ENCODE measurements at places on chromosomes 5 and 9.

- DNase-seq: no peak
These were observed 103.1 kb downstream of the PAM start for GRCh38 chr5:102858221-102858620.

DNA sequence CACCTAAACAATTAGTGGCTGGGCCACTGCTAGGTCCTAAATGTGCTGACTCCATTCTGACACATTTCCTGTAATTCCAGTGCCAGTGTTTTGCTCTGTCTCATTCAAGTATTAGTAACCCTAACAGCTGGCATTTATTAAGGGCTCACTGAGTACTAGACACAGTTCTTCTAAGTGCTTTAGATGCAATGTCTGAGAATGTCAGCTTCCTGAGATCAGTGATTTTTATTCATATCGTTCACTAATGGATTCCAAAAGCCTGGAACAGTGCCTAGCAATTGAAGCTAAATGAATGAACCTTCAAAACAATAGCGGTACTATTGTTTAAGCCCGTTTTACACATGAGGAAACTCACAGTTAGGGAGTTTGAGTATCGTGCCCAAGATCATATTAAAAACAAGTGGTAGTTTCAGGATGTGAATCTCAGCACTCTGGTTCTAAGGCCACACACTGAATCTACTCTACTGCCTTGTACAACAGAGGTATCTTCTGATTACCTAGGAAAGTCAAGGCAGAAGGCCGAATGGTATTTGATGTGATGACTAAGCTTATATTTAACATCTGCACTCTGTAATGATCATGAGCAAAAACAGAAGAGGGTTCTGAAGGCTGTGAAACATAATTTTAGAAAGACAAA, 304.0 kb downstream of the PJA2 start:
- DNase-seq: peak; percentile 9

GRCh38 chr5:167389537-167389936, 901.9 kb upstream of the WWC1 start:
- DNase-seq: no peak

- no peak for DNase-seq
These were observed 6.3 kb downstream of the TYRP1 start for GRCh38 chr9:12699529-12699928.

DNA sequence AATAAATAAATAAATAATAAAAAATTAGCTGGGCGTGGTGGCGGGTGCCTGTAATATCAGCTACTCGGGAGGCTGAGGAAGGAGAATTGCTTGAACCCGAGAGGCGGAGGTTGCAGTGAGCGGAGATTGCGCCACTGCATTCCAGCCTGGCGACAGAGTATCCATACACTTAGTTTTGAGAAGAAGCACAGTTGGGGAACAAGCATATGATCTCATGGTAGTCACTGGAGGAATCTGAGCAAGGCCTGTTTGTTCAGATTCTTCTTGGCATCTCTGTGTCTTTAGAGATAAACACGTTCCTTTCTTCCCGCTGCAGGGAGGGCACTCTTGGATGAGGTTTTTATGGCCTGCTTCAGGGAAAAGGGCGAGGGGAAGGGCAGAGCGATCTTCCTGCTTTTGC, 15.6 kb upstream of the DENND1A start:
- DNase-seq: no peak

DNA sequence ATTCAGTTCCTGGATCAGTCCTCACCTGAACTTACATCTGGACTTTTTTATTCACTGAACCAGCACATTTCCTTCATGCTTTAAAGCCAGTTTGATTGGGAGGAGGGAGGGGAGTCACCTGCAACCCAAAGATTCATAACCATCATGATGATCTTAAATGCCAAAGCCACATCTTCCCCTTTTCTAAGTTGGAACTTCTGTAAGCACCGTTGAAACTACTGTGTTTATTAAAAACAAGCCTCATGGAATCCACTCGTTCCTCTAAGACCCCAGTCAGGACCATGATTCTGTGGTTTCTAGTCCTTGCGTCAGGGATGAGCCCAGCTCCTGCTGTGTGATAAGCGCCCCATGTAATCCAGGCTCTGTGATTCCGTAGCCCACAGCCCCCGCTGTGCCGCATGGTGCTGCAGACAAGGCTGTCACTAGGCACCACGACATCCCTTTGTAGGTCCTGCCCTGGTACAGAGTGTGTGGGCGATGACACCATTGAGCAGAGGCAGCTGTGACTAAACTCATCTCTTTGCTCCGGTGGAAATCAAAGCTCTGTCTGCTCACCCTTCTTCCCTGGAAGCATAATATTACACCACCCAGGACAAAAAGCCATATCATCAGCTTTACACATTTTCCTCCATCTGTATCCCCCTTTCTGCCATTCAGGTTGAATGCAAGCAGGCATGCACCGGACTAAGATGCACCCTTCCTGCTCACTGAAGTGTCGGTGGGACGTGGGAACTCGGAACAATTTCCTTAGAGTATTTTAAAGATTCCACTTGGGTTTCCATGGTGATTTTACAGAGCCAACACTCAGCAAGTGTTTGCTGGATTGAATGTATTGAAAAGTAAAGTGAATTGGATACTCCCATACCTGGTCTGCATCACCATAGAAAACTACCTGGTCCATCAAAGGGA, 132.0 kb upstream of the FSTL4 start:
- no peak for DNase-seq

DNA sequence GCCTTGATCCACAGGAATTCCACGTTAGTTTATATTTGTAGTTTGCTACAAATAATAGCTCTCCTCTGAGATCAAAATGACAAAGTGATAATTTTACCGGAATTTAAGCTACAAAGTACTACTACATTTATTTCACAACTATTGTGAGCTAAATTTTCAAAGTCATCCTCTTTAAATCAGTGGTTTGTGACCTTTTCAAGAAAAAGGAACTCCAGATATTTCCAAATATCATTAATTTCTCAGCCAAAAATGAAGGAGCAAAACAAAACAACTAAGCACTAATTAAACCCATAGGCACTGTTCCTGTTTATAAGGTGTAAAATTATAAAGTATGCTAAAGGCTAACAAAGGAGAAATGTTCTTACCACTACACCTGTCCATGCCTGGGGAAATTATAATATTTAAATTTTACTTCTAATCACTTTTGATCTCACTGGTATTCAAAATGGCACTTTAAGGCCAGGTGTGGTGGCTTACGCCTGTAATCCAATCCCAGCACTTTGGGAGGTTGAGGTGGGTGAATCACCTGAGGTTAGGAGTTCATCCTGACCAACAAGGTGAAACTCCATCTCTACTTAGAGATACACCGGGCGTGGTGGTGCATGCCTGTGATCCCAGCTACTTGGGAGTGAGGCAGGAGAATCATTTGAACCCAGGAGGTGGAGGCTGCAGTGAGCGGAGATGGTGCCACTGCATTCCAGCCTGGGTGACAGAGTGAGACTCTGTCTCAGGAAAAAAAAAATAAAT, 77.5 kb downstream of the CEMIP2 start:
- no peak for DNase-seq

- DNase-seq: no peak
These were observed 277.8 kb downstream of the PRELID2 start for GRCh38 chr5:145557345-145557744.

DNA sequence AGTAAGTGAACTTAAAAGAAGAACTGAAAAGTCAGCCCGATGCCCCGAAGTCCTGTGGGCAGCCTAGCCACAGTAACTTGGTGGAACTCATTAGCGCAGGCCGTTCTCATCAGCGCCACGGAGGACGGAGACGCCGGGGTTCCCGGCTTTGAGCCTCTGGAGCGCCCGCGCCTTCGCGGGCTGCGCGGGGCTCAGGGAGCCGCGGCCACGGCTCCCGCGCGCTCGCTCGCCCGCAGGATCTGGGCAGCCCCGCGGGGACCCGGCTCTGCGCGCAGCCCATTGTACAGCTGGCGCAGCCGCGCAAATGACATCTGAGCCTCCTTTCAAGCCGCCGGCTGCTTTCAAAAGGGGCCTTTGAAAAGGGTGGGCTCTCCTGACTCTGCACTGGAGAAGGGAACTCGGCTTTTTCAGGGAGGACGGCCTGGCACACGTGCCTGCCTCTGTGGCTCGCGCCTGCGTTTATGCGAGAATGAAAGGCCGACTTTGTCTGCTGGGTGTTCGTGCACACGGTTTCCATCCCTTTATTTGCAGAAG, 40.7 kb downstream of the TLR4 start:
- no peak for DNase-seq

- no peak for DNase-seq
These were observed 1.6 kb downstream of the PHYKPL start for GRCh38 chr5:178230879-178231538.

- DNase-seq: no peak
These were observed 4.1 kb downstream of the KIAA0825 start for GRCh38 chr5:94614156-94614805.

- DNase-seq: no peak
These were observed 29.8 kb downstream of the CCDC192 start for GRCh38 chr5:127732963-127733362.

DNA sequence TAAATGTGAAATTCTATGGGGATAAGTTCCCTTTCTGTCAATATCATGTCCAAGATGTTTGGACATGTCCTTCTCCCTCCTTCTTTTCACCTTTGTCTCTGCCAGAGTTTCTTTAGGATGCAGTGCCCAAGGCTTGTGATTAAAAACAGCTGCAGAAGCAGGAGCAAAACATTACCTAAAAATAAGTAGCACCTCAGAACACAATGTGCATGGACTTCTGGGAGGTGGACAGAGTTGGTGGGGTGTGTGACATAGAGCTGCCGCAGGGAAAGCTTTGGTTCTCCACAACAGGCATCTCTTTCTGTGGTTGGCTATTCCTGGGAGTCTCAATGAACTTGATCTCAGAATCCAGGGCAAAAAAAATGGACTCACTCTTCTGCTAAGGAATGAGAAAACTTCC, 97.0 kb downstream of the SEC61B start:
- DNase-seq: no peak

DNA sequence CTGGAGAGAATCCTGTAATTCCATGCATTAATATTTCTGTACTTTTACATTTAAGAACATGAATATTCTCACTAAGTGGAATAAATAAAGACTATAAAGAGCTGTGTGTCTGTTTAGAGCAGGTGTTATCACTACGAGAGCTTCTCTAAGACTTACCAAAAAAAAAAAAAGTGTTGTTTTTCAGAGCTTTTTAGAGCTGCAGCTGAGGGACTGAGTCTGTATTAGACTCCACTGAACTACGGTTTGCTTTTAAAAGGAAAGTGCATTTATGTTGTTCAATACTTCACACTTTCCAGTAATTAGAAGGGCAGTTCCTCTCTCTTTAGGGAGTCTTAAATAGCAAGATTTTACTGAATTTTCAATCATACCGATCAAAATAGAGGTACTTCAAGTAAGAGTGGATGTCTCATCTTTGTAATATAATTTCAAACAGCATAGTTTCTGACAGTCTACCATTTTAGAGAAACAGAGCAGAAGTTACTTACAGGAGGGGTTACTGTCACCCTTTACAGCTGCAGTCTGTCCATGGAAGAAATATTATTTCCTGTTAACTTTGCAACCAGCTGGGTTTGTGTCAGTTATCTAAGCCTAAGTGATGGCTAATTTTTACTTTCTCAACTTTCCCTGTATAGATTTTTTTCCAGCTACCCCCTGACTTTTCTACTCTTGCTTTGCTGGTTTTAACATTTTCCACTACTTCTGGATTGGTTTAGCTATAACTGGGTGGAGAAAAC, 2.4 kb downstream of the SYK start:
- DNase-seq: no peak

DNA sequence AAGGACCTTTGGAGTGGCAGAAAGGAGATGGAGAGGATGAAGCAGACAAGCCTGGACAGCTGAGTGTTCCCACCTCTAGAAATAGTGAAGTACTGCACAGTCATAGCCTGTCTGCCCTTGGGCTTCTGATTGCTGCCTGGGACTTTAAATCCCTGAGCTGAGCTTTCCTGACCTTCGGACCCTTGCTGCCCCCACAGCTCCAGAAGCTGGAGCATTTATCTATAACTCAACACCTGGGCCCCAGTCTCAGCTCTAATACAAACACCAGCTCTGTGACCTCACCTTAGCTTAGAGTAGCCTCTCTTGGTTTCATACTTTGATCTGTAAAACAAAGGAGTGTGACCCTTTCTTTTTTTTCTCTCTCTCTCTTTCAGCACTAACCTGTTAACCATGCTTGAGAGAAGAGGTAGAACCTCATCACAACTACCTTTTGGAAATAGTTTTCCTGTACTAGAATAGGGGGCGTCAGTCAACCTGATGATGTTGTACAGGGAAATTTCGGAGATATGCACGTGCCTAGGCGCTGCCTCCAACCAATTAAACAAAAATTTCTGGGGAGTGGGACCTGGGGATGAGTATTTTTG, 25.4 kb upstream of the ELL2 start:
- no peak for DNase-seq

- DNase-seq: no peak
These were observed 935 bp upstream of the MSX2 start for GRCh38 chr5:174723315-174723978.
